ENCODE measurements at places on chromosomes 11 and 22. TPM values are rescaled to one million over a fixed set of nuclear protein-coding genes. Genes with fewer than 3 reads are reported as not detected.

ALDH3B1 gene
- not detected for total RNA-seq

CCDC188 gene
- not detected for total RNA-seq

BSCL2 gene
- total RNA-seq, result 28.8 TPM

OR56A1 gene
- 0.04 TPM for total RNA-seq

MIF gene
- total RNA-seq, result 919 TPM

POU2AF2 gene
- total RNA-seq, result not detected

NXPE4 gene
- total RNA-seq, result not detected

KRTAP5-8 gene
- total RNA-seq, result not detected

MMP3 gene
- not detected for total RNA-seq

TTC36 gene
- 0.93 TPM for total RNA-seq

KCNE3 gene
- total RNA-seq, result not detected

MRGPRE gene
- not detected for total RNA-seq

SLC6A5 gene
- not detected for total RNA-seq

ACAT1 gene
- total RNA-seq, result 71.9 TPM

MRPL49 gene
- total RNA-seq, result 55.3 TPM

SHISAL1 gene
- total RNA-seq, result not detected

OR51A4 gene
- not detected for total RNA-seq

SLC37A4 gene
- total RNA-seq, result 33.4 TPM

OLFML1 gene
- not detected for total RNA-seq
